Skeletal muscle cell (primary cell): ENCODE measurements at places on chromosomes 11 and 22.

GRCh38 chr11:93392867-93393266 lies 62.3 kb downstream of the DEUP1 start:
- DNase-seq, result no peak

- no peak for DNase-seq
Observed at GRCh38 chr11:122108192-122108799, 7.7 kb downstream of the BLID start.

- DNase-seq, result no peak
Observed at GRCh38 chr11:15027956-15028355, 45.4 kb upstream of the CALCB start.

DNA sequence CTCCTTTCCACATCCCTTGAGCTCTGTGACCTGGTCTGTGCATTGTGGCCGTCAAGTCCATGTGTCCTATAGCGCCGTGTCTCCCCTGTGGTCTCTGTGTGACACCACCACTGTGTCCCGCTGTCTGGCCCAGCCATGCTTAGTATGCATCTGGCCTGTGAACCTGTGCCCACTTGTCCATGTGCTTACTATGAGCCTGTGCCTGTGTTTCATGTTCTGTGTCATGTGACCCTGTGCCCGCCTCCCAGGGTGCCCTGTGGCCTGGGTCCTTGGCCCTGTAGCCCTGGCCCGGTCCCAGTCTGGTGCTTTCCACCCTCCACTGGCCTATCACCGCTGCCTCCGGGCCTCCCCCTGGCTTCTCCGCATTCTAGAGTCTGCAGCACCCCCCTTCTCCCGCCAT lies 80.6 kb downstream of the CCDC83 start:
- DNase-seq, result no peak

DNA sequence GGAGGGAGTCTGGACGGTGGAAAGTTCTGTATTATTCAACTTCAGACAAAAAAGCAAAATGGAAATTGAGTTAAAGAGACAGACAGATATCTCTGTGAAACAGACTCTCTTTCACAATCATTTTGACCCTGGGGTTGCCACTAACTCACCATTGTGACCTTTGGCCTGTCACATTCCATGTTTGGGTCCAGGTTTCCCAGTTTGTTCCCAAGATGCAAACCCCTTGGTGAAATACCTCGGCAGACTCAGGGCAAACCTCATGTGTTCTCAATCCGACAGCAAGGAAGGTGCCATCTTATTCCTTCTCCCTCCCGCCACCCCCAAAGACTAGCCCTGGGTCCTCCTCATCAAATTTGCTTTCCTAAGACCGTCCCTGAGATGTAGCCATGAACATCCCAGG lies 41.8 kb downstream of the GALNT18 start:
- DNase-seq, result no peak
